Glutamatergic neuron (in vitro differentiated cells): ENCODE measurements at places on chromosomes 6 and 20. TPM values are rescaled to one million over a fixed set of nuclear protein-coding genes. Genes with fewer than 3 reads are reported as not detected.

- no peak overlapping the region for H3K4me3 ChIP-seq
Measured at GRCh38 chr6:3805448-3806123, 43.6 kb upstream of the FAM50B start.

DNA sequence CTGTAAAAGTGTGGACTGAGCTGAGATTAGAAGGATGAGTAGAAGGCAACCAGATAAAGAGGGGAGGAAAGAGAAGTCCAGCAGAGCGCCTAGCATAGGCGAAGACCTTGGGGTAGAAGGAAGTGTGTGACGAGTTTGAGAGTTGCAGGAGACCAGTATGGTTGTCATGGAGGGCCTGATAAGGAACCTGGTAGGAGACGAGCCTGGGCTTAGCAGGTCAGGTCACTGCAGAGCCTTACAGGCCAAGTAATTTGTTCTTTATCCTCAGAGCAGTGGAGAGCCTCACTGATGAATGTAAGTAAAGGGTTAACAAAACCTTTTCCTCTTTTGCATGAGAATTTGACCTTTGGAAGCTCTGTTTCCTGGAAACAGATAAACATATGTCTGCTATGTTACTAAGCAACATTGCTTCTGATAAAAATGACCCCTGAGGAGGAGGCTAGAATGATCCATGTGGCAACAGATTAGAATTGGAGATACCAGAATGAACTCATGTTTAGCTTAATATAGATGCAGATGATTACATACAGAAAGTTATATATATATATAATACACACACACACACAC lies 2.9 kb upstream of the TMEM74B start:
- no peak for DNase-seq
- H3K4me3 ChIP-seq = no peak overlapping the region
- no peak overlapping the region for H3K27ac ChIP-seq
- peaks cover 21% of the 10 kb centered on the region for H3K27me3 ChIP-seq

- no peak overlapping the region for H3K4me3 ChIP-seq
- H3K27me3 ChIP-seq = no peaks in the 10 kb centered on the region
- no peak overlapping the region for H3K27ac ChIP-seq
- H3K4me1 ChIP-seq = peaks cover 2% of the 10 kb centered on the region
Measured at GRCh38 chr6:133623065-133623464, 265.8 kb upstream of the TCF21 start.

The NFATC2 gene
- not detected for total RNA-seq

The LTB gene
- total RNA-seq = not detected
